SK-N-SH treated with all-trans-retinoic acid at 6 μM for 48 hours (cell line): ENCODE measurements at places on chromosomes 7 and 10.

- no peak for ATAC-seq
Measured at GRCh38 chr7:51304729-51305128, 11.9 kb downstream of the COBL start.

GRCh38 chr7:132782777-132783640, 206.7 kb upstream of the PLXNA4 start:
- peak; percentile 67 for ATAC-seq

- peak; percentile 79 for ATAC-seq
Measured at GRCh38 chr7:130009848-130010688, 41.1 kb downstream of the ZC3HC1 start.

GRCh38 chr7:22565315-22565811, 65.4 kb upstream of the STEAP1B start:
- ATAC-seq: no peak

GRCh38 chr7:79610748-79611304, 157.4 kb upstream of the MAGI2 start:
- peak; percentile 85 for ATAC-seq

GRCh38 chr7:55964261-55965099, at the start of gene NIPSNAP2:
Gene NIPSNAP2, plus strand, starts transcription at chr7:55964585. Its CDS starts 25 bp downstream, at chr7:55964610.
- ATAC-seq: peak; percentile 74

- no peak for ATAC-seq
Measured at GRCh38 chr7:127943541-127944521, 87.4 kb downstream of the LRRC4 start.

GRCh38 chr10:104041891-104042535, 43.7 kb downstream of the COL17A1 start:
- ATAC-seq: no peak
